ENCODE measurements at places on chromosomes 11 and 22.

GRCh38 chr22:28829358-28830181, 29.2 kb upstream of the XBP1 start:
- DNase-seq: peak; percentile 18

GRCh38 chr11:17639091-17639490, 80.3 kb upstream of the MYOD1 start:
- no peak for DNase-seq

GRCh38 chr11:134636071-134636470, 224.0 kb upstream of the B3GAT1 start:
- no peak for DNase-seq

DNA sequence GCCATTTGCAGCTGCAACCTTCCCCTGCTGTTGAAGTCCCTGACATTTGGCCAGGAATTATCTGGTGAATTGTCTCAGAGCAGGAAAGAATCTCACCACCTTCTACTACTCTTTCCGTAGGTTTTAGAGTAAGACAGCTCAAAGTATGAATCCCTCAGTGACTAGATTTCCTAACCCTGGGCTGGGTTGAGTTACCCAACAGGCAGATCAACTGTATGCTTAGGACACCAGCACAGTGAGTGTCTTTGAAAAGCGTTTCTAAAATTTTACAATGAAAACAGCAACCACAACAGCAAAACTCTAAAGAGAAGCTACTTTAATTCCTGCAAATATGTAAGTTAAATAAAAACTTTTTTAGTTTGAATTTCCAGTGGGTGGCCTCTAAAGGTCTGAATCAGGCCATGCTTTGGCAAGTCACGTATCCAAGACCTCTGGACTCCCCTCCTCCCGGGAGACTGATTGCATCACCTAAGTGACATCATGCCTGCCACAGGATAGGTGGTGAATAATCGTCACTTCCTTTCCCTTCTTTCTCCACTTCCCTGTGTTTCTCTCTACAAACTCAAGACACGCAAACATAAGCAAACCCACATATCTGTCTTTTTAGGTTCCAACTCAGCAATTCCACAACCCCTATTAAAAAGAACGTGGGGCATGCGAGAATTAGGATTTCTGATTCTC, 7.8 kb downstream of the OR8B12 start:
- DNase-seq: no peak

GRCh38 chr11:95512682-95513081, 276.9 kb downstream of the FAM76B start:
- DNase-seq: no peak
